PC-3 (cell line): ENCODE measurements at places on chromosomes 7 and 10.
A peak's percentile ranks its signal among the peaks of the same experiment; 100 is the strongest.

DNA sequence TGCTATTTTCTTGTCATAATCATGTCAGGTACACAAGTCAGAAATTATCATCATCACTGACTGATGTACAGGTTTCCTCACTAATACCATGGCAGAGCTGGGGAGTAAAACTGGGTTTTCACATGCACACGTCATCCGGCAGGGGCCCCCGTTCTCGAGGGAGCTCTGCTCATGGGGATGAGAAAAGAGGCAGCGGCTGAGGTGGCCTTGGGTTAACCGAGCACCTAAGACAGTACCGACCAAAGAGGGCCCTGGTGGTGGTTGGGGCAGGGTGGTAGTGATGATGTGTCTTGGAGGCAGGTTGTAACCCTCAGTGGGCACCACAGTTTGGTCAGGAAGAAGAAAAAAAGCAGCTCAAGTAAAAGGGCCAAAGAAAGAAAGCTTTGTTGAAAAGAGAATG is 12.1 kb upstream of the TRPV6 start:
- H3K4me1 ChIP-seq = peaks cover 18% of the 10 kb centered on the region
- H3K27me3 ChIP-seq = peaks cover 10% of the 10 kb centered on the region
- DNase-seq = no peak

GRCh38 chr7:139825666-139826290 is 3.3 kb upstream of the TBXAS1 start:
- H3K4me1 ChIP-seq = peaks cover 22% of the 10 kb centered on the region
- no peak overlapping the region for H3K27ac ChIP-seq
- no peaks in the 10 kb centered on the region for H3K27me3 ChIP-seq
- H3K4me3 ChIP-seq = no peak overlapping the region

- H3K27me3 ChIP-seq = peaks cover 28% of the 10 kb centered on the region; the same call in 1 of the 2 replicates
- H3K4me3 ChIP-seq = no peak overlapping the region
- no peaks in the 10 kb centered on the region for H3K4me1 ChIP-seq
- no peaks in the 10 kb centered on the region for H3K36me3 ChIP-seq
Measured at GRCh38 chr10:99456931-99457288, 26.5 kb upstream of the GOT1 start.

- H3K4me1 ChIP-seq = peaks cover 9% of the 10 kb centered on the region
- H3K27me3 ChIP-seq = no peaks in the 10 kb centered on the region
- no peak overlapping the region for H3K27ac ChIP-seq
Measured at GRCh38 chr7:107499731-107500130, 29.9 kb downstream of the GPR22 start.

DNA sequence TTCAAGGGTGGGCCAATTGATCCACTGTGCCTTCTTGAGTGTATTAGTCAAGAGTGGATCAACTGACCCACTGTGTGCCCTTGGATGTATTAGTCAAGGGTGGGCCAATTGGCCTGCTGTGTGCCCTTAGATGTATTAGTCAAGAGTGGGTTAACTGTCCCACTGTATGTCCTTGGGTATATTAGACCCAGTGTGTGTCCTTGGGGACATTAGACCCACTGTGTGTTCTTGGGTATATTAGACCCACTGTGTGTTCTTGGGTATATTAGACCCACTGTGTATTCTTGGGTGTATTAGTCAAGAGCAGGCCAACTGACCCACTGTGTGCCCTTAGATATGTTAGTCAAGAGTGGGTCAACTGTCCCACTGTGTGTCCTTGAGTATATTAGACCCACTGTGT is 601.8 kb downstream of the TYW1 start:
- no peaks in the 10 kb centered on the region for H3K27me3 ChIP-seq
- H3K36me3 ChIP-seq = no peaks in the 10 kb centered on the region
- no peaks in the 10 kb centered on the region for H3K4me1 ChIP-seq

DNA sequence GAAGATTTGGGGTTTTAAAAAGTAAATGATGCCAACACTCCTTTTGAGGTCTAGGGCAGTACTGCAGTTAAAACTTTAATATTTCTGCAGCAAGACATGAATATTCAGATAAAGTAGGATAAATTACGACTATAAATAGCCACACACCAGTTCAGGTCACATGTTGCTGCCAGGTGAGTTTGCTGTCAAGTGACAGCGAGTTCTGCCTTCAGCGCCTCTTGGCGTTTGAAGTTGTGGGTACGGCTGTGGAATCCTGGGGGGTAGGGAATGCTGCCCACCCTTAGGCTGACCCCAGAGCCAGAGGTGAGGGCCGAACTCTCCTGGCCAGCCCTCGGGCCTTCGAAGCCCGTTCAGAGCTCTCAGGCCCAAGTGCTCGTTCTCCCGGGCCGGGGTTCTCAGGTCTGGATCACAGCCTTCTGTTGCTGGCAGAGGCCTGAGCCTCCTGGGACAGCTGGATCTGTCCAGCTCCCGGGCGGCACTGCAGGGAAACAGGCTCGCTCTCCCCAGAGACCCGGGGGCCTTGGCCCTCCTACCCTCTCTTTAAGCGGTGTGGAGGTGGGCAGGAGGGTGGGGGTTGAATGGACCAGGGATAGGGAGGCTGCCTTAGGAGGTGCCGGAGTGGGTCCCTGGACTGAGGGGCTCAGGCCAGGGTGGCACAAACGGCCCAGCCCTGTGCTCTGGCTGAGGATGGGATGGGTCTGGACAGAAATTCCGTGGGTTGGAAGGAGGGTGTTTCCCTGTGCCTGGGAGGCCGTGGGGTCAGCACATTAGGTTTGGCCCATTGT is 5.4 kb downstream of the BRI3 start:
- peak overlapping the region; percentile 97 for H3K4me3 ChIP-seq
- peaks cover 42% of the 10 kb centered on the region for H3K4me1 ChIP-seq
- DNase-seq = no peak
- peak overlapping the region; percentile 84 for H3K27ac ChIP-seq
- peaks cover 9% of the 10 kb centered on the region for H3K36me3 ChIP-seq

GRCh38 chr7:133837224-133837623 is 289.9 kb upstream of the LRGUK start:
- H3K27me3 ChIP-seq = no peaks in the 10 kb centered on the region
- no peak overlapping the region for H3K4me3 ChIP-seq
- no peak for DNase-seq

DNA sequence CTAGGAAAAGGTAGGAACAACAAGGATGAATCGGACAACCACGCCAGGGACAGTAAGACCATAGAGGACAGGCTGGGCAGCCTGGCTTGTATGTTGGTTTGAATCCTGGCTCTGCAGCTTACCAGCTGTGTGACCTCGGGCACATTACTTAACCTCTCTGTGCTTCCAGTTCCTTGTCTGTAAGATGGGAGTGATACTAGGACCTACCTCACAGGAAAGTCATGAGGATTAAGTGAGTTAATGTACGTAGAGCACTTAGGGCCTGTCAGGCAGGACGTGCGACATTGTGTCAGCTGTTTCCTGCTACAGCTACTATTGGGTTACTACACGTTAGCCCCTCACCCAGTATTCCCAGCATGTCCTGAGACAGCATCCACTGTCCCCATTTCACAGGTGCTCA is 32.1 kb downstream of the PLAC9 start:
- H3K4me1 ChIP-seq = peaks cover 47% of the 10 kb centered on the region
- H3K36me3 ChIP-seq = peaks cover 74% of the 10 kb centered on the region
- no peaks in the 10 kb centered on the region for H3K27me3 ChIP-seq
- no peak for DNase-seq
- H3K4me3 ChIP-seq = peak overlapping the region; percentile 23

DNA sequence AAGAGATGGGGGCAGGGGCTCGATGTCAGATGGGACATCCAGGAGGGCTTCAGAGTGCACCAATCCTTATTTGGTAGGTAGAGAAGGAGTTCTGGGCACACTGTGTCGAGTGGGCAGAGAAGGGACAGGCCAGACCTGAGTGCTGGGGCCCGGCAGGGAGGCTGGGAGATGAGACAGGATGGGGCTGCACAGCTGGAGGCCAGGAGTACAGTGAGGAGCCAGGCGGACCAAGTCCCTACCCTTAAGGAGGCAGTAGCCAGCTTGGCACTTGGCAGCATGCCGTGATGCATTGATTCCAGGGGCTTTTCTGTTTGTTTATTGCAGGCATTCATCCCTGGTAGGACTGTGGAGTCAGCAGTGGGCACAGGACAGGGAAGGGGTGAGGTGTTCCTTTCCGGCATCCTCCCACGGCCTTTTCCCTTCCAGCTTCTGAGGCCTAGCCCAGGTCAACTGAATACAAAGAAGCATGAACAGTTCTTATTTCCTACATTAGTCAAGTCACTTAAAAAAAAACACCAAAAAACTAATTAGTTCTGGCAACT is 168.8 kb upstream of the CDCA7L start:
- no peak for DNase-seq
- no peak overlapping the region for H3K4me3 ChIP-seq

GRCh38 chr7:52685333-52685732 is 350.1 kb upstream of the POM121L12 start:
- H3K4me3 ChIP-seq = no peak overlapping the region
- H3K27ac ChIP-seq = no peak overlapping the region
- H3K4me1 ChIP-seq = no peaks in the 10 kb centered on the region
- H3K27me3 ChIP-seq = no peaks in the 10 kb centered on the region
- no peak for DNase-seq

- H3K27ac ChIP-seq = no peak overlapping the region
- no peak overlapping the region for H3K4me3 ChIP-seq
- DNase-seq = no peak
- H3K4me1 ChIP-seq = no peaks in the 10 kb centered on the region
Measured at GRCh38 chr7:148368562-148368961, 222.0 kb upstream of the C7orf33 start.
